ENCODE measurements at places on chromosomes 11 and 22.

- no peak for DNase-seq
Observed at GRCh38 chr11:86483940-86484794, 109.5 kb downstream of the CCDC81 start.

GRCh38 chr11:115676768-115677167 is 172.6 kb upstream of the CADM1 start:
- no peak for DNase-seq

GRCh38 chr11:1882265-1883238 is 9.1 kb downstream of the PRR33 start:
- DNase-seq, result peak; percentile 65

DNA sequence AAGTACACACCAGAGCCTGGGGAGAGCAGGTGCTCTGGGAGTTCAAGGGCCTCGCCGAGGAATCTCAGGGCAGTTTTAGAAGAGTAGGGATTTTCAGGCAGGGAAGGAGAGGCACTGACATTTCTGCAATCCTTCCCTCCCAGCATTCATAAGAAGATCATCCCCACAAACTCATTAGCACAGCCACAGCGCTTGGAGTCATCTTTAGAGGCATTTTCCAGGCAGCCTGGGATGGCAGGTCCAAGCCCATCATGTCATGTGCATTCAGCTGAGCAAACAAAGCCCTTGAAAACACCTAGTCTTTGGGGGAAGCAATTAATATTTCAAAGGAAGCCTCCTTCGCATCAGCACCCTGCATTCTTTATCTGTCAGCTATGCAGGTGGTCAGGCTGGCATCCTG is 43.8 kb downstream of the MAP6 start:
- DNase-seq, result no peak

DNA sequence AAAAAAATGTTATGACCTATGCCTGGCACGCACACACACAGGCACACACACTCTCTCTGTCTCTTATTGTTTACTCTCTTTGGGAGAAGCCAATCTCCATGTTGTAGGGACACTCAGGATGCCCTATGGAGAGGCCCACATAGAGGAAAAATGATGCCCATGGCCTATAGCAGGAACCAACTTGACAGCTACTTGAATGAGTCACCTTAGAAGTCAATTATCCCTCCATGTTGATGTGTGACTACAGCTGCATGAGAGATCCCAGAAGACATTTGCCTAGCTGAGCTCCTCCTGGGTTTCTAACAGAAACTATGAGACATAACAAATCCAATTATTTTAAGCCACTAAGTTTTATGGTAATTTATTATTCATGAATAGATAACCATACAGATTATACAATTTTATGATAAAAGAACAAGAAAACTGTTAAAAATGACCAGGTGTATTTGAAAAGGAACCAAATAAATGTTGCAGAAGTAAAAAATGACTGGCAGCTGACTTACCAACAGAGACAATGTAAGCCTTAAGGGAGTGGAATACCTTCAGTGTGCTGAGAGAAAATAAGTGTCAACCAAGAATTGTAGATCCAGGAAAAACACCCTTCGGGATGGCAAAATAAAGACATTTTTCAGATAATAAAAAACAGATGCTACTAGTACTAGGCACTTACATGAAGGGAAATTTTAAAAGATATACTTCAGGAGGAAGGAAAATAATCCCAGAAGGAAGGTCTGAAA is 403.7 kb upstream of the SYN3 start:
- no peak for DNase-seq

GRCh38 chr11:125404811-125405790 is 91.0 kb downstream of the FEZ1 start:
- peak; percentile 40 for DNase-seq

Data from activated naive CD8-positive, alpha-beta T cell treated with anti-CD3 and anti-CD28 coated beads, Interleukin-2, amount 50 U/mL, for 16 hours (primary cell).